Left renal cortex interstitium (tissue), 4 donors: ENCODE measurements at places on chromosomes 13 and 19.
A peak's percentile ranks its signal among the peaks of the same experiment; 100 is the strongest.

DNA sequence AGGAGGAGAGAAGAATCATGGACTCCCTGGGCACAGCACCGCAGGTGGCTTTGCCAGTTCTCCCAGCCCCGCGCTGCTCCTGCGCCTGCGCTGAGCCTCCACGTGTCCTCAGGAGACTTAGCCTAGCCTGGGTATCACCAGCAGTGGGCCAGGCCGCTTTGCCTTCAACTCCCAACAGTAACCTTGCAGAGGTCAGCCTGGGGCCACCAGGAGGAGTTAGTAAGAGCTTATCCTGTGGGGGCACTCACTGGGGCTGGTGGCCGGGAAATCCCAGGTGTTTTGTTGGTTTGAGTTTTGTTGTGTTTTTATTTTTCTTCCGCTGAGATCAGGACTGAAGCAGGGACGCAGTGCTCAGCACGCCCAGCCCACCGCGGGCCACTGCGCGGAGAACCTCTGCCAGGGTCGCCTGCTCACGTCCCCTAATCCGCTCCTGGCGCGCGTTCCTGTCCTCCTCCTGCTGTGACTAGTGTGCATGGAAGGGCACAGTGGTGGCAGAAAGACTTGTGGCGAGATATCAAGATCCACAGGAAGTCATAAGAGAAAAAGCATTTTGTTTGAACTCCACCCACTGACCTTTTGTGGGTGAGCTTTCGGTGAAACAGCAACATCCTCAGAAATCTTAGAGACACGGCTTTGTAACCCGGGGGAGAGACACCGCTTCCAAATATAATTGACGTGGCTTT is 207.4 kb upstream of the RFC3 start:
- DNase-seq = no peak

GRCh38 chr13:20016649-20017364 is 58.3 kb downstream of the ZMYM2 start:
- DNase-seq = no peak

GRCh38 chr19:19628501-19629134 is 598 bp upstream of the LPAR2 start:
- DNase-seq = peak; percentile 53

DNA sequence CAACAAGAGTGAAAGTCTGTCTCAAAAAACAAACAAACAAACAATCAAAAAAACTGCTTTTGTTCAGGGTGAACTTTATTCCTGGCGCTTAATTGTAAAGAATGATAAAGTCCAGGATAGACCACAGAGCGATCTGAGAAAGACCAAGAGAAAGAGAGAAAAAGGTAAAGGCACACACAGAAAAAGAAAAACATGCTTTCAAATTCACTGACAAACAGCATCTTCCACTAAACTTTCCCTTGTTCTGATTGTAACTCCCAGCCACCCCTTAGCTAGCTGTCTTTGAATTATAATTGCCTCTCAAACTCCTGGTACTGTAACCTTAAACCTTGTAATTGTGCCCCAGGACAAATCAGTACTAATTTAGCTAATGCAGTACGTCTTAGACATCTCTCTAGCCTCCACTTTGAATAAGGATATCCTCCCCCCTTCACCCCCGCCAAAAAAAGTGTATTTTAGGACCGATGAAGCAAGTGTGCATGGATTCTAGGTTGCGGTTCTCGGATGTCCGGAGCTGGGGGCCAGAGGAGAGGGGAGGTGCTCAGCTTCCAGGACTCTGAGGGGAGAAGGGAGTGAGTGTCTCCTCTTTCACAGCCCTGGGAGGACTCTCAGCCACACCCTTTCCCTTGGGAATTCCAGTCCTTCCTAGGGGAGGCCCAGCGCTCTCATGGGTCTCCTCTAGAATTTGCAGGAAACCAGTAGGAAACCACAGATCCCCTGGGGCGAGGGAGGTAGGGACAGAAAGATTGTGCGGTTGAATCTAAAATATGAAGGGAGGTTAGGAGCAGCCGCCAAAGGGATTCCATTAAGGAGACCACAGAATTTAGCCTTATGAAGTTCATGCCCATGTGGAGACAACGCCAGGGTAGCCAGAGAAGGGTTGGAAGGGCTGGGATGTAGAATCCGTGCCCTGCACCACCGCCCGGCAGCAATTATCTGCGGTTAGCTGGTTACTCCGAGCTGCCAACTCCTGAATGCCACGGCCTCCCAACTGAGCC is 19.7 kb downstream of the ZNF536 start:
- no peak for DNase-seq

- no peak for DNase-seq
These were observed 37.6 kb upstream of the STARD13 start for GRCh38 chr13:33322965-33323668.

GRCh38 chr13:29846475-29847256 is 3.8 kb downstream of the UBL3 start:
- DNase-seq = no peak

DNA sequence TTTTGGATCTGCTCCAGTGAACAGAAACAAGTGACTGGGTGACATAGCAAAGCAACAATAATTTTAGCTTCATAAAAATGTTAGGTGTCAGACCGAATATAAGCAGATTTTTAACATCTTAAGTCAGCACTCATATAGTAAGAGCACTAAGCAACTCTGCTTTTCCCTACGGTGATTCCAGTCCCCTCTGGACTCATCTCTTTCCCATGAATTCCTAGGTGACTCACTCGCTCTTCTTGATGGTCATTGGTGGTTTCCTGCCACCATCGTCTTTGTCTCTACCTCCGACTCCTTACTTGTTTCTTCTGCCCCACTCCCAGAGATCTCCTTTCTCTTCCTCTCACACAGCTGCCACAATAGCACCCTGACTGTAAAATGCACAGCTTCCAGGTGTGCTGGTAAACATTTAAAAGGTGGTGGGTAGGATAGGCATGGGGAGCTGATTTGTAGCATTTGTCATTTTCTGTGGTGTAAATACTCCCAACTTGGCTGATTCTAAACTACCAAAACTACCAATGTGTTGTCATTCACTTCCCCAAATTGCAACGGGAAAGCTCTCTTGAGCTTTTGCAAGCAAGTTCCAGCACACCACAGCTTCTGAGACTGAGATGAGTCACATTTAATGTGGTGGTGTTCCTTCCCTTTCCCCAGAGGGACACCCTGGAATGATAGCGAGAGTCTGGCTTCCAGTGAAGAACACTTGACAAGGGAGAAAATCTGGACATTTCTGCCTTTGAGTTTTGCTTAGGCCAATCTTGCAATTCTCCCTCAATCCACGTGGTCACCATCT is 42.8 kb upstream of the CLDN10 start:
- DNase-seq = no peak

DNA sequence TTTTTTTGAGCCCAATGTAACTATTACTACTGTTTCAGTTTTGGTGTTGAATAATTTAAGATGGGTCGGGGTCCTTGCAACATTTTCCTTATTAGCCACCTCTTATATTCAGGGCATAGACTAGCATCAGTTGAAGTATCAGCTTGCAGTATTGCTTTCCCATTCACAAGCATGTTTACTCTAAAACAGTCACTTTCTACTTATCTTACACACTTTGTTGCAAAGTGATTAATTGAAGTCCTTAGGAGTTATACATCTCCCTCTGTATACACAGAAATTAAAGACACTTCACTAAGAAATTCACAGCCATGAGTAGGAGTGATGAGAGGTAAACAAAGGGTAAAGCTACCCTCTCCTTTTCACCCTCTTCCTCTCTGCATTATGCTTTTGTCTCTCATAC is 27.6 kb downstream of the SLAIN1 start:
- DNase-seq = no peak

DNA sequence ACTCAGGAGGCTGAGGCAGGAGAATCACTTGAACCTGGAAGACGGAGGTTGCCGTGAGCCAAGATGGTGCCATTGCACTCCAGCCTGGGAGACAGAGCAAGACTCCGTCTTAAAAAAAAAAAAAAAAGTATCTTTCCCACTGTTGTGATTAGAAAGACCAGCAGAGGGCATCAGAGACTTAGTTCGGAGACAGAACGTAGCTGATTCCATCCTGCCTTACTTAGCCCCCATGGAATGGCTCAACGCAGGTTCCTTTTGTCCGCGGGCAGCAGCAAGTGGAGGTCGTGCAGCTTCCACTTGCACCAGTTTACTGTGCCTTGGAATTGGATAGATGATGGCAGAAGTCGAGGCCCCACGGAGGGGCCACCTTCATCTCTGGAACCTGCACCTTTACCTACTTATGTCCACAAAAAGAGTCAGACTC is 8.1 kb downstream of the TIMM29 start:
- peak; percentile 65 for DNase-seq

- no peak for DNase-seq
These were observed 757 bp downstream of the FBN3 start for GRCh38 chr19:8148410-8149260.

DNA sequence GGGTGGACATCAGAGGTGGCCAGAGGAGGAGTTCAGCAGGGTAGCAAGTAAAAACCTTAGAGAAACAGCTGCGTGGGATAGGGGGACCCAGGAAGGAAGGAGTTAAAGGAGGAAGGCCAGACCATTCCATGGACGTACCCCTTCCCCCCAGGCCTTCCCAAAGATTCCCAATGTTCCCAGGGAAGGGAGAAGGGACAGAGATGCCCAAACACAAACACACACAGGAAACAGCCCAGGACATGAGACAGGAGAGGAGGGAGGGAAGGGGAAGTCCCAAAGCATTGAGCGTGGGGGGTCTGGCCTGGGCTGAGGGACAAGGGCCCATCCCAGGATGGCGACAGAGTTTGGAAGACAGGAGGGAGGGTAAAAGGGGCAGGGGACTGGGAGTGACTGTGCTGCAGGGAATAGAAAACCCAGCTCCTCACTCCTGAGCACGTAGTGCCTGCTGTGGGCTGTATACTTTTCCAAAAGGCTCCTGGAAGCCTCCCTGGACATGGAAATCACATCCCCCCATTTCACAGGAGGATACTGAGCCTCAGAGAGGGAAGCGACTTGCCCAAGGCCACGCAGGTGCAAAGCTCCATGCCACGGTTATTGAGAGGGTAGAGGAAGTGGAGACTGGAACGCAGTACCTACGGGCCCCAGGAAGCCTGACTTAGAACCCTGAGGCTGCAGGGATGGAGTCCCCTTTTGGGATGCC is 1.1 kb downstream of the SYDE1 start:
- no peak for DNase-seq

DNA sequence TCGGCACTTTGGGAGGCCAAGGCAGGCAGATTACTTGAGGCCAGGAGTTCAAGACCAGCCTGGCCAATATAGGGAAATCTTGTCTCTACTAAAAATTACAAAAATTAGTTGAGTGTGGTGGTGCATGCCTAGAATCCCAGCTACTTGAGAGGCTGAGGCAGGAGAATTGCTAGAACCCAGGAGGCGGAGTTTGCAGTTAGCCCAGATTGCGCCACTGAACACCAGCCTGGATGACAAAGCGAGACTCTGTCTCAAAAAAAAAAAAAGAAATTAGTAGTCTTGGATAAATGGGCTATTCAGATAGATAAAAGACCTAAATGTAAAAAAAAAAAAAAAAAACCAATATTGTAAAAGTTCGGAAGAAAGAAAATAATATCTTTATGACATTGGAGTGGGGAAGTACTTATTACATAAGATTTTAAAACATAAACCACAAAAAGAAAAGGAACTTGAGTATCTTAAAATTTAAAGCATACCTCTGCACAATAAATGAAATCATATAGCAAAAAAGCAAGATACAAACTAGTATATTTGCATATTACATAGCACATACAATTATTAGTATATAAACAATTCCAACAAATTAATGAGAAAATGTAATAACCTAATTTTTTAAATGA is 26.7 kb upstream of the RNASEH2B start:
- DNase-seq = no peak

GRCh38 chr19:29450812-29451211 is 75.0 kb upstream of the VSTM2B start:
- DNase-seq = no peak

DNA sequence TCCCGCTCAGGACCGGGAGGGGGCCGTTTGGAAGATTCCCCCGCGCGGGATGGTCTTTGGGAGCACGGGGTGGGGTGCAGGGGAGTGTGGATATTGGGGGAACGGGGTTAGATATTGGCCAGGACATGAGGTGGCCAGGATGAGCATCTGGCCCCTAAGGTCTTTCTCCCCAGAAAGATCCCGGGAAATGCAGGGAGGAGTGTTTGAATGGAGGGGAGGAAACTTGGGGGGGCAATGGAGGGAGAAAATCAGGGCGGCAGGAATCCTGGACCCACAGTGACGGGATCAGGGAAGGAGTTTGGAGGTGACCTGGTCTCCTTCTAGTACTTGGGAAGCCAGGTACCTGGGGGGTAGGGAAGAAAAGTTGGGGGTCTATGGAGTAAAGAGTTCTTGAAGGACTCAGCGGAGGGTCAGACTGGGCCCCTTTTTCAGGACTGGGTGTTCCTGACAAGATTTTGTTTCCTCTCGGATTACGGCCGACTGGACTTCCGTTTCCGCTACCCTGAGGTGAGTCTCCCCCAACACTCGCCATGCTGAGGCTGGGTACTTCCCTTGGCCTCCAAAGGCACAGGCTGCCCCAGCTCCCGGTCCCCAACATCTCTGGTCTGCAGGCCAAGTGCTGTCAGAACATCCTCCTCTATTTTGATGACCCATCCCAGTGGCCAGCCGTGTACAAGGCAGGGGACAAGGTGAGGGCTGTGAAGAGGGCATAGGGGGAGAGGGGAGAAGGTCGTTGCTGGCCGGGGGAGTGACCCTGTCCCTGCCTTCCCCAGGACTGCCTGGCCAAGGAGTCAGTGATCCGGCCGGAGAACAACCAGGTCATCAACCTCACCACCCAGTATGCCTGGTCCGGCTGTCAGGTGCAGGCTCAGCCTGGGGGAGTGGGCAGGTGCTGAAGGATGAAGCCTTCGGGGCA is 989 bp downstream of the TMEM145 start:
- DNase-seq = no peak

GRCh38 chr13:77448689-77449088 is 86.8 kb upstream of the SCEL start:
- DNase-seq = no peak

DNA sequence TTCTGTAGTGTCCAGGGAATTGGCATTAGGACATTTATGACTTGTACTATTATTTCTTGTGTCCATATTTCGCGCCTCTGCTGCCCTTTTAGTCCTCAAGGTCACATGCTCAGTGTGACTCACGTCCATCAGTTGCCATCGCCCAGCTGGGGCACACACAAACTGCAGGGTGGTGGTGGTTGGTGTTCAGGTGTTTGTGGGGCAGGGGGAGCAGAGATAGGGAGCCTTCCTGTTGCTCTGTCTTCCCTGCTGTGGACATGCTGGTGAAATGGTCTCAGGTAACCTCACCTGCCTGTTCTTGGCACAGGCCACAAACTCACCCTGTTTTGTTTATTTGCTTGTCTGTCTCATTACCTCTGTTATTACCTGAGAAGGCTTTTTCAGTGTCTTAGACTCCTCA is 22.4 kb downstream of the PRR12 start:
- no peak for DNase-seq

DNA sequence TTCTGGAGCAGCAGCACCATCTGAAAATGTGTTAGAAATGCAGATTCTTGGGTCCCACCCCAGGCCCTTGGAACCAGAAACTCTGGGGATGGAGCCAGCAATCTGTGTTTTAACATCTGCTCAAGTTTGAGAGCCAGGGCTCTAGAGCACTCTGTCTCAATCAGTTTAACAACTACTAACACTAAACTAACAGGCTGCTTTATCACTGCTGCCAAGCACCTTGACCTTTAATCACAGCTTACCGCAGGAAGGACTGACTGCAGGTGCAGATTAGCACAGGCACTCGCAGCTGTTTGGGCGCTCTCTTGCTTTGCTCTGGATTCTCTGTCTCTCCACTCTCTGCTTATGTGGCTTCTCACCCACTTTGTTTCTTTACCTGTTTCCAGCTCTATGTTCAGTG is 163.5 kb downstream of the MTUS2 start:
- no peak for DNase-seq

- no peak for DNase-seq
These were observed 443 bp downstream of the TBXA2R start for GRCh38 chr19:3606174-3606689.
